Stimulated activated CD4-positive, alpha-beta T cell treated with anti-CD3 and anti-CD28 coated beads, Interleukin-2, amount 100 ng/mL, for 24 hours (primary cell): ENCODE measurements at places on chromosomes 2 and 18.

DNA sequence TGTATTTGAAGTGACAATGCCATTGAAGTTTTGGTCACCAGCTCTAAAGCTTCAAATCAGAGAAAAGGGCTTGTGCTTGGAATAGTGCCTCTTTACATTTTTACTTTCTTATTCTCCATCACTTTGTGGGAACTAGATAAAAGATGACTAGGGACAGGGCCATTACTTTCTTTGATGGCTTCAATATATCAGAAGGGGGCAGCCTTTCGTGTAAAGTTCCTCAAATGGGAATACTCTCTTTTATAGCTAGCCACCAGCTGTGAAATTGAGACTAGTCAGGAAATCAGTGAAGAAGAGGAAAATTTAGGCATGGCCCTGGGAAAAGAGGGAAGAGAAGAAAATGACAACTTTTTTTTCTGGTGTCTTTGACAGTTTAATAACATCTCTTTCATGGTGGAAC lies 242.5 kb downstream of the DCC start:
- no peak for DNase-seq

DNA sequence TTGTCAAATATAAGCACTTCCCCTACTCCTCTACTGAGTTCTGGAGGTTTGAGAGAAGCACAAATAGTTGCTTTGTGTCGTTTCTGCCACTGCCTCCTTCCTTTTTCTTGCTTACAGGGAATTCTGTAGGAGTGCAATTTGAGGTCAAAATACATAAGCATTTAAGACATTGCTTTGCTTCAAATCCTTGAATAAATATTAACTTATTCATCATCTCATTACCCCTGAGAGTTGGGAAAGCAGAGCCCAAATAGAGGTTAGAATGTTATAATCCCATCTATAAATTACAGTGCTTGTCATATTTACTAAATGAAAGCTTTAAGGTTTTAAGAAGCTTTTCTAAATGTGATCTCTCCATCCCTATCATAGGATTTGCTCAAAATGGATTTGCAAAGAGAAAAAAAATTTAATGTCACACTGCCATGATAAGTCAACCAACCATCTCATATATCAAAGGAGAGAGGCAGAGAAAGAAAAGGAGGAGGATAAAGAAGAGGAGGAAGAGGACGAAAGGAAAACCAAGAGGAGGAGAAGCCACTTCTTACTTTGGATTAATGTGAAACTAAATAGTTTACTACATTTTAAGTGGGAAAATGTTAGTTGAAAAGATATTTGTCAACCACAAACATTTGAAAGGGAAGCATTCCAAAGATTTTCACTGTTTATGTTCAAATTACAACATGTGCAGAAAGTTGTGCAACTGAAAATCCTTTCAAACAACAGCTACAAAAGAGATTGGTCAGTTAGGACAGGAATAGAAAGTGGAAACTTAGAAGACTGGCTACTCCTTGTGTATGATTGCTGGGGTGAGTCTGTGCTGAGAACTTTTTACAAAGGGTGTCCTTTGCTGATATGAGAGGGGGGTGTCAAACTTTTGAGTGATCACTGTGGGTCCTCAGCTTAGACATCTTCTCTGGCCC lies 277.3 kb upstream of the FN1 start:
- DNase-seq = no peak

- DNase-seq = no peak
Observed at GRCh38 chr18:42475157-42475556, 520.1 kb downstream of the PIK3C3 start.

- no peak for DNase-seq
Observed at GRCh38 chr18:76487782-76488181, 7.3 kb downstream of the ZNF516 start.

DNA sequence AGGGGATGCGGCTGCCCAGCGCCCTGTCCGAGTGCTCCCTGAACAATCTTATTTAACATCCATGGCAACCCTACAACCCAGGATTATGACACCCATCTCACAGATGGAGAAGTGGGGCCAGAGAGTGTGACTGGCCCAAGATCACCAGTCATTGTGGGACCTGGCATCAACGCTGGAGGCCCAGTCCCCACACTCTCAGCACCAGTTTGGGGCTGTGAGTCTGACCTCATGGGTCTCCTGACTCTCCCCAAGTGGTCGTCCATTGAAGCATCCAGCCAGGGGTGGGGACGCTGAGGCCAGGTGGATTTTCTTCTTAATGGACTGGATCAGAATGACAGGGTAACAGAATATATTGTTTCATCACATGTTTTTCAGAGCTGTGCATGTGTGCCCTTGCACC lies 24.5 kb downstream of the MAL start:
- DNase-seq = no peak

GRCh38 chr18:53417003-53417402 lies 807.5 kb downstream of the MBD2 start:
- DNase-seq = no peak

GRCh38 chr18:49178736-49179135 lies 228.0 kb upstream of the SMAD7 start:
- no peak for DNase-seq

- no peak for DNase-seq
Observed at GRCh38 chr2:237630216-237631000, 3.0 kb downstream of the LRRFIP1 start.

- DNase-seq = no peak
Observed at GRCh38 chr2:235605312-235606003, 111.6 kb downstream of the AGAP1 start.

DNA sequence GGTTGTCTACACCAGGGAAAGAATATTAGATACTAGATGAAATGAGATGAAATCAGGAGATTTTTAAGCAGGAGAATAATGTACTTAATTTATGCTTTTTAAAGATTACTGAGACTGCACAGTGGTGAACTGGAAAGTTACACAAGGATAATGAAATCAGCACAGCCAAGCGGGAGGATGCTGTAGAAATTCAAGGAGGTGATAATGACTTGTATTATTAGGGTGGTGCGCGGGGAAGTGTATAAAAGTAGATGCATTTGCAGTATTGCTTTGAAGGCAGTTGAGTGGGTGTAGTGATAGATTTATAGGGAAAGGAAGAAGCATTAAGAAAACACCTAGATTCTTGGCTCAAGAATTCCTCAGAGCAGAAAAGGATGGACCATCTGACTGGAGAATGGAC lies 359.5 kb upstream of the SPHKAP start:
- DNase-seq = no peak

GRCh38 chr2:85902496-85902895 lies 13.7 kb upstream of the ST3GAL5 start:
- DNase-seq = no peak

- no peak for DNase-seq
Observed at GRCh38 chr2:191515551-191515950, 162.4 kb upstream of the NABP1 start.

DNA sequence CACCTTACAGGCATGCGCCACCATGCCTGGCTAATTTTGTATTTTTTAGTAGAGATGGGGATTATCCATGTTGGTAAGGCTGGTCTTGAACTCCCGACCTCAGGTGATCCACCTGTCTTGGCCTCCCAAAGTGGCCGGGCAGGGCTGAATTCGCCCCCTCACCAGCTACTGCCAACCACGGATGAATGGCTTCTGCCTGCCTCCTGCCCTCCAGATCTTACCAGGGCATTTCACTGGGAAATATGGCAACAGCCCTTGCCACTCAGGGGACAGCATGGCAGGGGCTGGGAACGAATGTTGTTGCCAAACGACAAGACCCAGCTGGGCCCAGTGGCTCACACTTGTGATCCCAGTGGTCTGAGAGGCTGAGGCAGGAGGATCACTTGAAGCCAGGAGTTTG lies 1.8 kb upstream of the ALPP start:
- DNase-seq = no peak
